NCI-H460 (cell line): ENCODE measurements at places on chromosomes 16 and 17. TPM values are rescaled to one million over a fixed set of nuclear protein-coding genes. Genes with fewer than 3 reads are reported as not detected.

GRCh38 chr17:52470553-52470952 lies 312.0 kb upstream of the CA10 start:
- no peak for DNase-seq

- no peak for DNase-seq
Measured at GRCh38 chr17:60049936-60050335, 28.8 kb downstream of the HEATR6 start.

Gene HCRT
- not detected in 2 replicates for total RNA-seq

GRCh38 chr16:82801361-82801760 lies 174.6 kb downstream of the CDH13 start:
- no peak for DNase-seq

Gene ABCC11
- total RNA-seq, result not detected in 2 replicates

Gene BMERB1
- 35.8 and 43.7 TPM in 2 replicates for total RNA-seq

DNA sequence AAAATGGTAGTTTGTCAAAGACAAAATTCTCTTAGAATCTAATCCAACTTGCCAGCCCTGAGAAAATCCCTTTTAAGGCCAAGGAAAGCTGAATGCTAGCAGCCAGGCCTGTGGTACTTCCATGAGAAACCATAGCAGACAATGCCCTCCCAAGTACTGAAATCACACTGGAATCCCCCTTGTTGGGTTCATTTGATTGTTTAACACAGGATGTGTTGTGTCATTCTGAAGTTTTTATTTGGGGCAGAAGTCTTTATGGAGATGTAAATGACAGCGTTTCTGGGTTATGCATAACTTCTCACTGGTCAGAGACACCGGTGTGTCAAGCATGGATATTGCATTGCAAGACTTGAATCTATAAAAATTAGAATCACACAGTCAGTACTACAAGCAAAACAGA lies 6.0 kb upstream of the ARL2BP start:
- DNase-seq, result no peak

DNA sequence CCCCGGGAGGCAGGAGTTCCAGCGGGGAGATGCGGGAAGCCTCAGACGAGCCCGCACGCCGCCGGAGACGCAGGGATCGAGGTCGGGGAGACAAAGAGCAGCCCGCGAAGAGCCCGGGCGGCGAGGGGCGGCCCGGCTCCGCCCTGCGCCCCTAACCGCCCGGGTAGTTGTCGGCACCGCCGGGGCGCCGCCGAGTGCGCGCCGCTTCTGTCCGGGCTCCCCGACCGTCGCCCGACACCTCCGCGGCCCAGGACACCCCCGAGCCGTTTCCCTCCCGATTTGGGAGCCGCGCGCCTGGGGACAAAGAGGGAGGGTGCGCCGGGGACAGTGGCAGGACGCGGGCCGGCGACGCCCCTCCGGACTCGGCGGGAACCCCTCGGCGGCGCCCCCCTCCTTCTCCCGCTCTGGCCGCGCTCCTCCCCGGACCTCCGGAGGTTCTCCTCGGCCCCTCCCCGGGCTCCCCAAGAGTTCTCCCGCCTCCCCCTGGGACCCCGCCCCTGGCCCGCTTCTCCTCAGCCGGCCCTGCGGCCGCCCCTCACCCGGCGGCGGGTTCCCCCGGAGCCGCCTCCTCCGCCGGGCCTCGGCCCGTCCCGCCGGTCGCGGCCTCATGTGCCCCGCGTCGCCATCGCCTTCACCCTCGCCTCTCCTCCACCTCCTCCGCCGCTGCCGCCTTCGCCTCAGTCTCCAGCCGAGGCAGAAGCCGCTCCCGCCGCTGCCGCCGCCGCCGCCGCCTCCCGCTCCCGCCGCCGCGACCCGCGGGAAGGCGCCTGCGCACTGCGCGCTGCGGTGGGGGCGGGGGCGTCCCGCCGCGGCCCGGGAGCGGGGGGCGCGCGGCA lies at the start of gene GJC1:
GJC1 (minus strand) TSS at position 765 of the 836 bp plus-strand sequence. CDS start 24,470 bp downstream, outside the sequence.
- DNase-seq, result no peak

DNA sequence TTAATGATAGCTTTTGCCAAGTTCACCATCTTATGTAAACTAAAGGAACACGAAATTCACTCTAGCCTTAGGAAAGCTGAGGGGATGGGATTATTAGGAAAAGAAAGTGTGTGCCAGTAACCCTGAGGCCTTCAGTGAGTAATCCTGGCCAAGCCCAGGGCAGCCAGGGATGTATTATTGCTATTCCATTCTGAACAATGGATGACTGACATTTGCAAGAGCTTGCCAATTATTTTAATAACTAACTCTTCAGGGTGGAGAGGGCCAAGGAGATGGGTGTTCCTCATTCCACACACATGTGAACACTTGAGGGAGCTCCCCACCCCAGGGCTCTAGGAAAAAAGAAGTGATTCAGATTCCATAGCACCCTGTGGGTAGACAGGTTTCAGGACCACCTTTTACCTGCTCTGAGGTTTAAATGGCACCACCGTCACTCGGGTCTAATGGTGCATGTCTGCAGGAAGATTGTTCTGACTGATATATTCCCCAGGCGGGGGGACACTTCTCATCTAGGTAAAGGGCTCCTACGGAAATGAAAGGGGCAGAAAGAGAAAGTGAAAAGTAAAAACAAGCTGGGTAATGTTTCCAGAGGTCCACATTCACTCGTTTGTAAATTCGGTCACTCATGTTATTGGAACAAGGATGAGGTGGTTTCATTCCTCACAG lies 41.5 kb downstream of the TK2 start:
- DNase-seq, result peak; percentile 84

GRCh38 chr16:67396159-67397035 lies 3.1 kb upstream of the TPPP3 start:
- DNase-seq, result peak; percentile 36

Gene TMEM88
- total RNA-seq, result 0.59 TPM in 1 of 2 replicates, not detected in the other

GRCh38 chr17:17826342-17826713 lies 10.5 kb downstream of the SREBF1 start:
- DNase-seq, result no peak

DNA sequence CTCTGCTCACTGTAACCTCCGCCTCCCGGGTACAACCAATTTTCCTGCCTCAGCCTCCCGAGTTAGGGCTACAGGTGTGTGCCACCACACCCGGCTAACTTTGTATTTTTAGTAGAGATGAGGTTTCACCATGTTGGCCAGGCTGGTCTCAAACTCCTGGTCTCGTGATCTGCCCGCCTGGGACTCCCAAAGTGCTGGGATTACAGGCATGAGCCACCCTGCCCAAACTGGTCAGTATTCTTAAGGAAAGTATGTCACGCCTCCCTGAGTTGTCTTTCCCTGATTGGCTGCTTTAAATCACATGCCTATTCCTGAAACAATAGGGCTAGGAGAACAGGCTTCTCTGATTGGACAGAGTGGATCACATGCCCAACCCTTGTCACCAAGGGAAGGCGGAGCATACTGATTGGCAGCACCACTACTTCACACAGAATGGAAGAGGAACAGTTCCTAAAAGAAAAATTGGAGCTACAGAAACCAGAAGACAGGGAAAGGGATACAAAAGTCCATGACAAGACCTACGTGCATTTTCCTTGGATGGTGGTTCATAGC lies 17.6 kb upstream of the CYB5B start:
- DNase-seq, result no peak

Gene KRTAP17-1
- not detected in 2 replicates for total RNA-seq

DNA sequence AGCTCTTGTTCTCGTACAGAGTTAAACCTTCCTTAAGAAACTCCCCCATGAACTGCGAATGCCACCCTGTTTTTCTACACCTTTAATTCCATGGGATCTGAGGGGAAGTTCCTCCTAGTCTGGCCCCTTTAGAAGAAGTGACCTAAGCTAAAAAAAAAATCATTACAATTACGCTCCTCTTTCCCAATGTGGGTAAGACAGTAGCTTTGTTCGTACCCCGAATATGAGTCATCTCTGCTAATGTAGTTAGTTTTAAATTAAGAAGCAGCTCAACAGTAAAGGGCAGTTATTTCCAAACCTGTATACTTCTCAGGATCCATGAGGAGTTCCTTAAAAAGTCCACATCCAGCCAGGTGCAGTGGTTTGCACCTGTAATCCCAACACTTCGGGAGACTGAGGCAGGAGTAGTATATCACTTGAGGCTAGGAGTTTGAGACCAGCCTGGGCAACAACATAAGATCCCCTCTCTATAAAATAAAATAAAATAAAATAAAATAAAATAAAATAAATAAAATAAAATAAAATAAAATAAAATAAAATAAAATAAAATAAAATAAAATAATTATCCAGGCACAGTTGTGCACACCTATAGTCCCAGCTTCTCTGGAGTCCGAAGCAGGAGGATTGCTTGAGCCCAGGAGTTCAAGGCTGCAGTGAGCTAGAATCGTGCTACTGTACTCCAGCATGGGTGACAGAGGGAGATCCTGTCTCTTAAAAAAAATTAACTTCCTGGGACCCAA lies 26.1 kb downstream of the RCVRN start:
- no peak for DNase-seq

DNA sequence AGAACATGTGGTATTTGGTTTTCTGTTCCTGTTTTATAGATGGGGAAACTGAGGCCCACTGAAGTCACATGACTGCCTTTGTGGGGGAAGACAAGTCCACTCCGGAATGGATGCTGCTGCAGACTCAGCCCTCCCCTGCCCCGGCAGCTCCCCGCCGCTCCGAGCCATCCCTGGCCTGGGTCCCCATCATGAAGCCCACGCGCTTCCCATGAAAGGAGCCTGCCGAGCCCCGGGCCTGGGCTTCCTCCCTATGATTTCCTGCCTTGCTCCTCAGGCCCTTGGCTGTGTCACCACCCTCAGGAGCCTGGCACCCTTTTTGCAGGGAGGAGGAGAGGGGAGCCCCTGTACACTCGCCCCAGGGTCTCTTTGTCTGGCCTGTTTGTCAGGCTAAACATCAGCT lies 125.3 kb upstream of the FOXF1 start:
- DNase-seq, result no peak

DNA sequence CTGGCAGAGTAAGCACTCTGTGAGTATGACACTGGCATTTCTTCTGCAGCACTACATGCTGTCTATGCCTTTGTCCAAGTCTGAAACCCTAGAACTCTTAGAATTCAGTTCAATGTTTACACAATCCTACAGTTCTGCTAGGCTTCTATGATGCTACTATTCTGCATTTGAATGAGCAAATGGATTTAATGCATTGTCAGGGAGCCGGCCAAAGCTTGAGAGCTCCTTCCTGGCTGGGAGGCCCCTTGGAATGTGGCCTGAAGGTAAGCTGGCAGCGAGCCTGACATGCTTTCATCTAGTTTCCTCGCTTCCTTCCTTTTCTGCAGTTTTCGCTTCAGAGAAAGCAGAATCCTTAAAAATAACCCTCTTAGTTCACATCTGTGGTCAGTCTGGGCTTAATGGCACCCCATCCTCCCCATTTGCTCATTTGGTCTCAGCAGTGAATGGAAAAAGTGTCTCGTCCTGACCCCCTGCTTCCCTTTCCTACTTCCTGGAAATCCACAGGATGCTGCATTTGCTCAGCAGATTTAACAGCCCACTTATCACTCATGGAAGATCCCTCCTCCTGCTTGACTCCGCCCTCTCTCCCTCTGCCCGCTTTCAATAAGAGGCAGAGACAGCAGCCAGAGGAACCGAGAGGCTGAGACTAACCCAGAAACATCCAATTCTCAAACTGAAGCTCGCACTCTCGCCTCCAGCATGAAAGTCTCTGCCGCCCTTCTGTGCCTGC lies at the start of gene CCL2:
CCL2 (plus strand) TSS at position 635 of the 730 bp plus-strand sequence; CDS start at position 700, 65 bp downstream.
- DNase-seq, result no peak

DNA sequence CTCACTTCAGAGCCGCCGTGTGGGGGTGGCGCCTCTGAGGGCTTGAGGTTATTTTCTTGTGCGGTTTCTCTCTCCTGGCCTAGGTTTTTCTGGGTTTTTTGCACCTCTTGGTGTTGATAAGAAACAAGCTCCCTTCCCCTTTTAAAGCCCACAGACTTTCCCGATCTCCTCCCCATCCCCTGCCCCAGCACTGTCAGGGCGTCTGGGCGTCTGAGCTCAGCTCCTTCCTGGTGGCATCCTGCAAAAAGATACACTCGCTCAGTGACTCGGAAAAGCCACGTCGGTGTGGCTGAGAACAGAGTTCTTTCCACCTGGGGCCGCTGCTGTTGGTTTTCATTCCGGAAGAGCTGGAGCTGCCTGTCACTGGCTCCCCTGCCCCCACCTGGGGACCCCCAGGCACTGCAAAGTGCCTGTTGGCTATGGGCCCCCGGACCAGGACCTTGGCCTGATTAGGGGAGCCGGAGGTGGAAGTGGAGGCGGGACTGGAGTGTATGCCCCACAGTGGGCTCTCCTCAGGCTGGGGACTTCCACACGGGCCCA lies 14.5 kb downstream of the BAIAP2 start:
- no peak for DNase-seq

Gene MYH3
- total RNA-seq, result 0.06 and 0.40 TPM in 2 replicates

Gene NEK8
- 1.9 and 2.5 TPM in 2 replicates for total RNA-seq

- no peak for DNase-seq
Measured at GRCh38 chr17:74527081-74527480, 4.2 kb downstream of the CD300LB start.

Gene KRT33B
- total RNA-seq, result not detected in 2 replicates

Gene PDIA2
- total RNA-seq, result 0.40 and 0.64 TPM in 2 replicates

Gene TSPAN10
- 0.42 and 0.49 TPM in 2 replicates for total RNA-seq

DNA sequence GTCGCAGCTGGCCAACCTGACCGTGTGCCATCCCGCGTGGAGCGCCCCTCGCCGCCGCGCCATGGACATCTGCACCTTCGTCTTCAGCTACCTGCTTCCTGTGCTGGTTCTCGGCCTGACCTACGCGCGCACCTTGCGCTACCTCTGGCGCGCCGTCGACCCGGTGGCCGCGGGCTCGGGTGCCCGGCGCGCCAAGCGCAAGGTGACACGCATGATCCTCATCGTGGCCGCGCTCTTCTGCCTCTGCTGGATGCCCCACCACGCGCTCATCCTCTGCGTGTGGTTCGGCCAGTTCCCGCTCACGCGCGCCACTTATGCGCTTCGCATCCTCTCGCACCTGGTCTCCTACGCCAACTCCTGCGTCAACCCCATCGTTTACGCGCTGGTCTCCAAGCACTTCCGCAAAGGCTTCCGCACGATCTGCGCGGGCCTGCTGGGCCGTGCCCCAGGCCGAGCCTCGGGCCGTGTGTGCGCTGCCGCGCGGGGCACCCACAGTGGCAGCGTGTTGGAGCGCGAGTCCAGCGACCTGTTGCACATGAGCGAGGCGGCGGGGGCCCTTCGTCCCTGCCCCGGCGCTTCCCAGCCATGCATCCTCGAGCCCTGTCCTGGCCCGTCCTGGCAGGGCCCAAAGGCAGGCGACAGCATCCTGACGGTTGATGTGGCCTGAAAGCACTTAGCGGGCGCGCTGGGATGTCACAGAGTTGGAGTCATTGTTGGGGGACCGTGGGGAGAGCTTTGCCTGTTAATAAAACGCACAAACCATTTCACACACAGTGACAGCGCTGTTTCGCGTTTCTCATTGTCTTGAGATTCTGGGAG lies 2.0 kb upstream of the ZACN start:
- no peak for DNase-seq

GRCh38 chr17:30095507-30096244 lies 20.9 kb upstream of the NSRP1 start:
- peak; percentile 65 for DNase-seq
